Left colon (tissue), 2 donors: ENCODE measurements at places on chromosomes 7 and 10. TPM values are rescaled to one million over a fixed set of nuclear protein-coding genes. Genes with fewer than 3 reads are reported as not detected.

The MAT1A gene
- 0.39 TPM for total RNA-seq

DNA sequence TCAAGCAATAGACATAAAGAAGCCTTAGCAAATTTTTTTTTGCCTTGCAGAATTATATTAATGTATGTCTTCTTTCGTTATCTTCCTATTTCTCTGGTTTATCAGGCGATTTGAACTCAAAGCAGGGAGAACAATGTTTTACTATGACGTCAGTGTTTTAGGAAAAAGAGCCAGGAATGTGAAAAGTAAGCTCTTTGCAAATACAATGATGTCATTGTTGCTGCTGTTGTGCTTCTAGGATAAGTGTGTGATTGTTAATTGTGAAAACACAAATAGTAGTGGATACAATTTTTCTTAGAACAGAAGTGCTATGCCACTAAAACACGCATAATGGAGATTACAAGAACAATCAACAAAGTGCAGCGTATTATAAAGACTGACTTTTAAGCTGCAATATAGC is 9.5 kb upstream of the AUTS2 start:
- DNase-seq: no peak

- DNase-seq: no peak
Observed at GRCh38 chr10:103681617-103682399, 173.6 kb downstream of the SH3PXD2A start.

The ENTPD1 gene
- 5.8 TPM for total RNA-seq
